Thyroid gland (tissue), 4 donors: ENCODE measurements at places on chromosomes 16 and 17. TPM values are rescaled to one million over a fixed set of nuclear protein-coding genes. Genes with fewer than 3 reads are reported as not detected.

- H3K27ac ChIP-seq: no peak overlapping the region
- peak; percentile 27 for DNase-seq
- H3K36me3 ChIP-seq: no peaks in the 10 kb centered on the region
- H3K27me3 ChIP-seq: no peaks in the 10 kb centered on the region
- no peaks in the 10 kb centered on the region for H3K4me1 ChIP-seq
Measured at GRCh38 chr16:81723098-81723723, 55.9 kb upstream of the PLCG2 start.

GRCh38 chr17:75012346-75013091, at the start of gene MRPL58:
MRPL58 (plus strand) TSS chr17:75012670; CDS start chr17:75012687, 17 bp downstream.
- peak within 1 kb of the TSS; percentile 78 for H3K27ac ChIP-seq
- H3K27me3 ChIP-seq: no peaks in the 10 kb centered on the region
- H3K4me3 ChIP-seq: peak within 1 kb of the TSS; percentile 81
- H3K4me1 ChIP-seq: peaks cover 8% of the 10 kb centered on the region

DNA sequence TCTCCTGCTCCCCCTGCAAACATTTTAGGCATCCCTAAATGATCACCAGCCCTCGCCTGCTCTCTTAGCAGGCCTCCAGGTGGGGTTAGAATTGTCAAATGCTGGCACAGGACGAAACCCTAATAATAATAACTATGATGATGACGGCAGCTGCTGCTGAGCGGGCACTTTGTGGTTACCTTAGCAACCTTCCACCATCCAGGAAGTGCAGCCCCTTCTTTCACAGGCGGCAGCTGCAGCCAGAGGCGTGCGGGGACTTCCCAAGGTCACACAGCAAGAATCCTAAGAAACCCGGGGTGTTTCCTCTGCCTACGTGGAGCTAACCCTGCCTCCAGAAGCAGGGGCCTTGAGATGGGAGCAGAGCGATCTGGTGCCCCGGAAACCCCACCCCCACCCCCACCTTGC, 22.4 kb upstream of the EIF1 start:
- no peaks in the 10 kb centered on the region for H3K27me3 ChIP-seq
- H3K4me1 ChIP-seq: peaks cover 21% of the 10 kb centered on the region
- H3K4me3 ChIP-seq: no peak overlapping the region

DNA sequence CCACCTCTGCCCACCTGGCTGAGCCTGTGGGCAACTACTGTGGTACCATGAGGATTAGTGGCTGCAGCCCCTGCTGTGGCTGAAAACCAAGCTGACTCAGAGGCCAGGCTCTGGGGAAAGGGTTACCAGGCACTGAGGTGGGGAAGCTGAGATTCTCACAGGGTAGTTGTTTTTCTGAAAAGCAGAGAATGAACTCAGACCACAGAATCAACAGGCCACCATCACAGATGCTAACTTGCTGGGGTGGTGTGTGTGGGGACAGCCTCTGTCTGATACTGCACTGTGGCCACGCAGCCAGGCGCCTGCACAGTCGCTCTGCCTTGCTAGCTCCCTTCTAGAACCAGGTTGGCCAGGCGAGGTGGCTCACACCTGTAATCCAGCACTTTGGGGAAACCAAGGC, 28.8 kb downstream of the NPLOC4 start:
- no peaks in the 10 kb centered on the region for H3K4me1 ChIP-seq
- H3K27me3 ChIP-seq: no peaks in the 10 kb centered on the region
- no peak overlapping the region for H3K4me3 ChIP-seq
- no peak overlapping the region for H3K27ac ChIP-seq
- no peak for DNase-seq

Gene KRT24
- total RNA-seq: not detected

DNA sequence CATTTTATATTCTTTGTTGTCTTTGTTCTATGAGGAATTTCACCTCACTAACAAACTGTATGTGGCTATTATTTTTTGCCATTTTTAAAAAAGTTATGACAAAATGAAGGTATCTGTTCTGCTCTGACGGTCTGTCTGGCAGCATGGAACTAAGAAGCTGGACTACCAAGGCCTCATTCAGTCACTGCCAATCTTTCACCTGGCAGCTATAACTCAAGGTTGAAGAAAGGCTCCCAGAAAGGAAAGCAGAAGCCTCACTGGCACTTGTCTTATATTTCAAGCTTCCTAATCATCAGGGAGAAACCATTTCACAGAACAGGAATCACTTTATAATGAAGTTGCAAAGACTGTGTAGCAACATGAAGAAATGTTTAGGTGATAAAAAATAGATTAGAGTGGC, 18.7 kb upstream of the SLC6A4 start:
- no peak overlapping the region for H3K27ac ChIP-seq
- H3K4me3 ChIP-seq: no peak overlapping the region
- no peaks in the 10 kb centered on the region for H3K36me3 ChIP-seq
- no peaks in the 10 kb centered on the region for H3K4me1 ChIP-seq
- peak; percentile 13 for DNase-seq

DNA sequence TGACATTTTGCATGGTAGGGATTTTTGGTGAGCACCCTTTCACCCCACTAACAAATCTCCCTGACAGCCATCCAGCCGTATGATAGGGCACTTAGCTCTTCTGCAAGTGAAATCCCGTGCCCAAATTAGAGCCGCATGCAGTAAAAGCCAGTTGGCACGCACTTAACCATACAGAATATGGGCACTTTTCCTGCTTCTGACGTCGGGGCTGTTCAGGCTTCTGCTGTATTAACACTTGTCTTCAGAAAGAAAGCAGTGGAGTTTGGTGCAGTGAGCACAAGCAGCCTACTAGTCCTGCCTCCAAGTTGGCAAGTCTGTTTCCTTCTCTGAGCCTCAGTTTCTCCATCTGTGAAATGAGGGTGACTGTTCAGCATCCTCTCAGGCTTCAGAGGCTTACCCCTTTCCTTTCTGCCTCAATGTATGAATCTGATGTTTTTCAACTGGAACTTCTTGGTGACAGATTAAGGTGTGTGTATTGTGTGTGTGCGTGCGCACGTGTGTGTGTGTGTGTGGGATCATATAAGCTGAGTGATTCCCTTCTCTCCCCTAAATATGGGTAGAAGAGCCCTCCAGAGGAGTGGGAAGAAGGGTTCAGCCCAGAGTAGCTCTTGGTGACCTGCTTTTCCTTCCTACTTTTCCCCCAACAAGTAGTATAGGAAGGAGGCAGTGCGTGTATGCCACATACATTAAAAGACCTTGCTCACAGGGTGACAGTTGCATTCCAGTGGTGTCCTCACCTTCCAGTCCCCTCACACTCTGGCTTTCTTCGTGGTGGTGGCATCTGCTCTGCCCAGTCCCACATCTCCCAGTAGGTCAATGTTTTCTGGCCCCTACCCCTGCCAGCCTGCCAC, 19.0 kb downstream of the IGF2BP1 start:
- H3K4me1 ChIP-seq: peaks cover 30% of the 10 kb centered on the region
- H3K27me3 ChIP-seq: peaks cover 20% of the 10 kb centered on the region

DNA sequence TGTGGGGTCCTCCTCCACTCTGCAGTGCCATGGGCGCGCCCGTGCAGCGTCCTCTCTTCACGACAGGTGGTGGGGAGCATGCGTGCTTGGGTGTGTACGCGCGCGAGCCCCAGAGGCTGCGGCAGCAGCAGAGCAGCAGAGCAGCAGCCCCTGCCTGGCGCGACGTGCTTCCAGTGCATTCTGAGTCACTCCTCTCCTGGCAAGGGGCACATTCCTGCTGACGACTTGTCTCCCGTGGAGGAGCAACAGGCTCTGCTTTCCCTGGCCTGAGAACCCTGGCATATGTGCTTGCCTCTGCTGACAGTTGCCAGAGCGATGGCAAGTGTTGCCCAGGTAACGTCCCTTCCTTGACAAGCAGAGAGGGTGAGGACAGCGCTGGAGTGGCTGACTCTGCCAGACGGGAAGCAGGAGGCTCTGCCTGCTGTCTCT, 133.8 kb upstream of the PLCG2 start:
- H3K27ac ChIP-seq: peak overlapping the region; percentile 38
- peak; percentile 98 for DNase-seq
- H3K27me3 ChIP-seq: no peaks in the 10 kb centered on the region
- H3K4me1 ChIP-seq: peaks cover 4% of the 10 kb centered on the region

Gene CLDN6
- total RNA-seq: not detected

- H3K4me1 ChIP-seq: peaks cover 42% of the 10 kb centered on the region
- peak overlapping the region; percentile 30 for H3K27ac ChIP-seq
- H3K4me3 ChIP-seq: peak overlapping the region; percentile 83
Measured at GRCh38 chr17:72122765-72123529, 2.1 kb downstream of the SOX9 start.

DNA sequence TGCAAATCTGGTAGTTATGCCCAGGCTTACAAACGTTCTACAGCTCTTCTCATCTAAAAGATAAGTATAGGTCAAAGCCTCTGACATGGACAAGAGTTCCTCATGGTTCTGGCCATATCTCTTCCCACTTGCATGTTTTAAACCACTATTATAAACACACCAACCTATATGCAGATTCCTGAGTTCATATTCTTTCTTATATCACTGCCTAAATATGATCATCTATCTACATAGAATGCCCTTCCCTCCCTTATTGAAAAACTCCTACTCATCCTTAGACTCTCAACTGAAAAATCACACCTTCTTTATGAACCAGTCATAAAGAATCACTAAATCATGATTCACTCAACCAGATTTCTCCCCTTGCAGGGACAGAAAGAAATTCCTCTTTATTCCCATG, 128.2 kb downstream of the CEP112 start:
- no peak overlapping the region for H3K27ac ChIP-seq
- H3K36me3 ChIP-seq: peaks cover 5% of the 10 kb centered on the region
- DNase-seq: no peak

DNA sequence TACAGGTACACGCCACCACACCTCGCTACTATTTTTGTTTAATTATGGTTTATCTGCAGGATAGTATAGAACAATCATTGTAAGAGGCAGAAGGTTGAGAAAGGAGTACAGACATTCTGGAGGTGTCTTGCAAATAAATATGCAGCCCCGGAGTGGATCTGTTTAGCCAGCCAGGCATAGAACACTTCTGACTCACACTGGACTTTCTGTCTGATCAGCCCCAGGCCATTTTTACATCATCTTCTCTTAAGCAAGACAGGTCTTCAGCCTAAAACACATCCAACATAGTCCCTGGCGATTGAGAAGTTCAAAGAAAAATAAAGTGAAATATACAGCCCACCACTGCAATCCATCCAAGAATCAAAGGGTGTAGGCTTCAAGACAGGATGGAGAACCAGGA, 81.4 kb downstream of the XYLT1 start:
- no peak for DNase-seq
- H3K36me3 ChIP-seq: no peaks in the 10 kb centered on the region
- no peaks in the 10 kb centered on the region for H3K27me3 ChIP-seq
- H3K4me3 ChIP-seq: no peak overlapping the region
